Dermis blood vessel endothelial cell (primary cell): ENCODE measurements at places on chromosomes 6 and 20.

GRCh38 chr6:38353310-38354036 is 286.3 kb downstream of the BTBD9 start:
- DNase-seq, result no peak

- peak; percentile 92 for DNase-seq
These were observed 24.5 kb downstream of the TOX2 start for GRCh38 chr20:43938932-43939761.

GRCh38 chr20:2133318-2134183 is 31.9 kb downstream of the STK35 start:
- DNase-seq, result peak; percentile 30

- DNase-seq, result no peak
These were observed 15.2 kb downstream of the KIF25 start for GRCh38 chr6:168012431-168013249.

GRCh38 chr6:122715725-122716124 is 63.8 kb upstream of the FABP7 start:
- DNase-seq, result no peak

GRCh38 chr20:5480824-5481600 is 164.3 kb upstream of the PROKR2 start:
- no peak for DNase-seq

GRCh38 chr6:113825781-113826180 is 31.4 kb upstream of the MARCKS start:
- no peak for DNase-seq

- no peak for DNase-seq
These were observed 171.4 kb downstream of the SOX4 start for GRCh38 chr6:21764989-21765388.

DNA sequence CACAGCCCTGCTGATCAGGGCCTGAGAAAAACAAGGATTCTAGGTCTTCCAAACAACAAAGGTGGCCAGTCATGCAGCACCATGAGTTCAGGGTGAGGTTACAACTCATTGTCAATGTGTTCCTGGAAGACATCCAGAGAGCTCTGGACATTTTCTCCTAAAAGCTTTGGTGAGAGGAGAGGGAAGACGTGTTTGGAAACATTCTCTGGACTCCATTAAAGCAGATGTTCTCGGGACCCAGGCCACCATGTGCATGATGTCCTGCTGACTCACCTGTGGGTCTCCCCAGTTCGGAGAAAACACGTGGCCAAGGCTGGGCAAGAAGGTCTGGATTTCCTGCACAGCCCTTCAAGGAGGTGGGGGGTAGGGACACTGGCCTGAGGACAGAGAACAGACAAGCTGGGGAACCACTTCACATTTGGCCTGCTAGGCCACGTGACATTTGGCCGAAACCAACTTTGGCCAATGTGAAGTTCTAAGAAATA is 61.6 kb downstream of the KCNB1 start:
- DNase-seq, result no peak

DNA sequence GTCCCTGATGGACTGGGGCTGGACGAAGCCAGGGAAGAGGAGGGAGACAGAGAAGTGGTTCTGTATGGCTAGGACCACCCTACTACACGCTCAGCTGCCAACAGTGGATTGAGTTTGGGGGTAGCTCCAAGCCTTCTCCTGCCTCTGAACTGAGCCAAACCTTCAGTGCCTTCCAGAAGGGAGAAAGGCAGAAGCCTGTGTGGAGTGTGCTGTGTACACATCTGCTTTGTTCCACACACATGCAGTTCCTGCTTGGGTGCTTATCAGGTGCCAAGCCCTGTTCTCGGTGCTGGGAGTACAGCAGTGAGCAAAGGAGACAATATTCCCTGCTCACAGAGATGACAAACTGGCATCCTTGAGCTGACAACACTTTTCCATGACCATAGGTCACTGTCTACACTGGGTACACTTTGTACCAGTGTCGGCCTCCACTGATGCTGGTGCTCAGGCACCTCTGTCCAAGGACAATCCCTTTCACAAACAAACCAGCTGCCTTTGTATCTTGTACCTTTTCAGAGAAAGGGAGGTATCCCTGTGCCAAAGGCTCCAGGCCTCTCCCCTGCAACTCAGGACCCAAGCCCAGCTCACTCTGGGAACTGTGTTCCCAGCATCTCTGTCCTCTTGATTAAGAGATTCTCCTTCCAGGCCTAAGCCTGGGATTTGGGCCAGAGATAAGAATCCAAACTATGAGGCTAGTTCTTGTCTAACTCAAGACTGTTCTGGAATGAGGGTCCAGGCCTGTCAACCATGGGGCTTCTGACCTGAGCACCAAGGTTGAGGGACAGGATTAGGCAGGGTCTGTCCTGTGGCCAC is 11.3 kb upstream of the RBCK1 start:
- no peak for DNase-seq

DNA sequence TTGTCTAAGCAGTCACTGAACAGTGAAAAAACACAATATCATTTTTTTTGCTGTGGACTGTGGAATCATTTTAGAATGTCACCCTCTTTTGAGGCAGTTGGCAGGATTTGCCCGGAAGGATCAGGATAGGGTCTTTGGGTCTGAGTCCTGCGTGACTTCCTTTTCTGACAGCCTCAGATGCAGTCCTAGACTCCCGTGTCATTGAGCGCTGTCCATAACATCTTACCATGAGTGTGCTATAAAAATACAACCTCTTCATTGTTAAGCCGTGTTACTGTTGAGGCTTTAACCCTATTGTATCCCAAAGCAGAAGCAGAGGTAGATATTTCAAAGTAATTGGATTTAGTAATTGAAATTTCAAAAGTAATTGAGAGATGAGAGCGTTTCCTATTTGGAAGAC is 30.6 kb downstream of the ARID1B start:
- DNase-seq, result no peak

DNA sequence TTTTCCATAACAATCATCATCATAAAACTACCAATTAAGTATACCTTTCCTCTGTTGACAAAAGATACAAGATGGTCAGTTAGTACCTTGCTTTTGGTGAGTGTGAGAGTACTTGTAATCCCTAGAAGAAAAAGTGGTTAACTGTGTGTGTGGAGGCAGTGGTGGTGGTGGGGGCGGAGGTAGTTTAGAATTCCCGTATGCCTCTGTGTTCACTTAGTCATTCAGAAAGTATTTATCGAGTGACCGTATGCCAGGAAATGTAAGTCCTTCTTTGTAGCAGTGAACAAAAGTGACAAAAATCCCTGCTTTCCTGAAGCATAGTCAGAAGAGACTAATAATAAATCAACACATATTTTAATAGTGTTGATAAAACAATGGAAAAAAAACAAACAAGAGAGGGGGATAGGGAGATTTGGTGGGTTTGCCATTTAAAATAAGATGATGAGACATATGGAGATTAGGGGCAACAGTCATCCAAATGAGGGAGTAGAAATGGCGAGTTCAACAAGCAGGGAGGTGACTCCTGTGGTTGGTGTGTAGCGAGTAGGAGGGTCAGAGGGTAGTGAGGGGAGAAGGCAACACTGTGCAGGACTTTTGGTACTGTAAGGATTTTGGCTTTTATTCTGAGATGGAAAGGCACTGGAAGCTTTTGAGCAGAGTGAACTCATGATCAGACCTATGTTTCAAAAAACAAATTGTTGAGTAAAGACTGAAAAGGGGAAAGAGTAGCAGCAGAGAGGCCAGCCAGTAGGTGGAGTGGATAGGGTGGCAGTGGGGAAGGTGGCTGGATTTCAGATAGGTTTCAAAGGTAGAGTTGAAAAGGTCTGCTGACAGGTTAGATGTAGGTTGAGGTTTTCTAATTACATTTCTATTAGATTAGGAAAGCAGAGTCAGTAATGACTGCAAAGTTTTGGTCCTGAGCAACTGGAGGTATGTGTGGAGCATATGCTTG is 40.3 kb upstream of the SIM1 start:
- DNase-seq, result peak; percentile 74

GRCh38 chr6:25014791-25015560 is 79.2 kb upstream of the RIPOR2 start:
- DNase-seq, result peak; percentile 70

DNA sequence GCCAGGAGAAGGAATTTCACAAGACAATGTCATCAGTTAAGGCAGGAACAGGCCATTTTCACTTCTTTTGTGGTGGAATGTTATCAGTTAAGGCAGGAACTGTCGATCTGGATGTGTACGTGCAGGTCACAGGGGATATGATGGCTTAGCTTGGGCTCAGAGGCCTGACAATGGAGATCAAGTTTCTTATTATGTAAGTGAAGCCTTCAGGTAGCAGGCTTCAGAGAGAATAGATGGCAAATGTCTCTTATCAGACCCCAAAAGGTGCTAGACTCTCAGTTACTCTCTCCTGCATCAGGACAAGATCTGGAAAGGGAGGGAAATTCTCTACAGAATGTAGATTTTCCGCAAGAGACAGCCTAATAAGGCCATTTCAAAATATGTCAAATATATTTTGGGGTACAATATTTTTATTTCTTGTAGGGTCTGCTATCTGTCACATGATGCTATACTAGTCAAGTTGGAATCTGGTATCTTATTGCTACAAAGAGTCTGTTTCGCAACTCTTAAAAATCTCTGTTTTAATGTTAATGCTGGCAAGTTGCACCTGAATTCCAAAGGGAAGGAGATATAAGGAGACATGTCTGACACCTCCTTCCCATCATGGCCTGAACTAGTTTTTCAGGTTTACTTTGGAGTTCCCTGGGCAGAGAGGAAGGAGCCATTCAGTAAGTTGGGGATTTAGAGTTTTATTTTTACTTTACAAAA is 48.8 kb downstream of the TRDN start:
- no peak for DNase-seq

DNA sequence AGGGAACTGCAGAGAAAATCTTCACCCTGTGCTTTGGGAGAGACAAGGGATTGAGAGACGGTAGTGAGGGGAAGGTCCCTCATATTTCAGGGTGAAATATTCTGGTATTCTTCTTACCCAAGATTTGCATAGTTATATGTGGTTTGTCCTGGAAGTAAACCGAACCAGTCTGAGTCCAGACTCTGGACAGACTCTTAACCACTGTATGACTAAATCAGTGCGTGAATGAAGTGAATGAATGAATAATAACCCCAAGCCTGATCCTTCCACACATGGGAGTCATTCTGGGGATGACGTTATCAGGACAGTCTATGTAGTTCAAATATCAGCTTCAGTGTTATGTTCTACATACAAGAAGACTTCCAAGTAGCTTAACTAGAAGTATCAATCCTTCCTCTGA is 690.7 kb downstream of the KIF16B start:
- no peak for DNase-seq

GRCh38 chr6:38213251-38213658 is 393.7 kb downstream of the ZFAND3 start:
- DNase-seq, result peak; percentile 34

- peak; percentile 52 for DNase-seq
These were observed 38.7 kb downstream of the TTI1 start for GRCh38 chr20:37994512-37994911.

GRCh38 chr6:58419321-58419720 is 1101.9 kb downstream of the PRIM2 start:
- DNase-seq, result no peak

DNA sequence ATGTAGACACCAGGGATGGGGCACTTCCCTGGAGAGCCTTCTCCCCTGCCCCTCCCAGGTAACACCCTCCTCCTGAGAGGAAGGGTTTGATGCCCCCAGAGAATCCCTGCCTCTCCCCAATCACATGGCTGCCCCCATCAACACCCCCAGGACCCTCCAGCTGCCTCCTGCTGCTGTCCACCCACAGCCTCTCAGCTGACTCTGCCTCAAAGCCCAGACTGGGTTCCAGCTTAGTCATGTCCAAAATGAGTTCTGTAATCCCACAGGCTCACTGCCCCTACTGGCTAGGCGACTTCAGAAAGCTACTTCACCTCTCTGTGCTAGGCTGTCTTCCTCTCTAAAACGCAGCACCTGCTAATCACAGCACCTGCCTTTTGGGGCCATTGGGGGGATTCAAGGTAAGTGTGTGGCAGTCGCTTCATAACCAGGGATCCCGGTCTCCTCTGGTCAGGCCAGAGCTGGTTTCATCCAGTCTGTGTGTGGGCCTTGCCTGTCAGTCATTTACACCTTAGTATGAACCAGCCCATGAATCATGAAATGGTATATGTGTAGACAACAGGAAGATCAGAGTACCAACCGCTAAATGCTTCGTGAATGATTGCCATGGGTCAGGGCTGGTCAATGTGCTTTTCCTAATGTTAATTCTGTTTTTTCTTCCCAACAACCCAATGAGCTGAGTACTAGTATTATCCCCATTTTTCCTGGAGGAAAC is 40.4 kb downstream of the TFEB start:
- DNase-seq, result no peak

DNA sequence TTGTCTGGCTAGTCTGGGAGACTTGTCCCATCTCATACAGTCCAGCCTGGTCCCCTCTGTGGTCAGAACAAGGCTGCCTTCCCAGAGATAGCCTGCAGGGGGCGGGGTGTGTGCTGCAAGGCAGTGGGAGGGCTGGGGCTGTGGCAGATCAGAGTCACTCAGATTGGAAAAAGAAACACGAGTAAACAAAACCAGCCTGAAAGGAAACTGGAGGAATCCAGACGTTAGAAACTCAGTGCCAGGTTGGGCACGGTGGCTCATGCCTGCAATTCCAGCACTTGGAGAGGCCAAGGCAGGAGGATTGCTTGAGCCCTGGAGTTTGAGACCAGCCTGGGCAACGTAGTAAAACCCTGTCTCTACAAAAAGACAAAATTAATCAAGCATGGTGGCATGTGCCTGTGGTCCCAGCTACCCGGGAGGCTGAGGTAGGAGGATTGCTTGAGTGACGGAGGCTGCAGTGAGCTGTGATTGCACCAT is 20.2 kb downstream of the LEMD2 start:
- DNase-seq, result peak; percentile 93

- no peak for DNase-seq
These were observed 164.5 kb downstream of the ATXN1 start for GRCh38 chr6:16596616-16597331.

- no peak for DNase-seq
These were observed 1.9 kb downstream of the SYNCRIP start for GRCh38 chr6:85640821-85641220.

GRCh38 chr6:167396659-167397490 is 72.0 kb downstream of the TTLL2 start:
- DNase-seq, result no peak

DNA sequence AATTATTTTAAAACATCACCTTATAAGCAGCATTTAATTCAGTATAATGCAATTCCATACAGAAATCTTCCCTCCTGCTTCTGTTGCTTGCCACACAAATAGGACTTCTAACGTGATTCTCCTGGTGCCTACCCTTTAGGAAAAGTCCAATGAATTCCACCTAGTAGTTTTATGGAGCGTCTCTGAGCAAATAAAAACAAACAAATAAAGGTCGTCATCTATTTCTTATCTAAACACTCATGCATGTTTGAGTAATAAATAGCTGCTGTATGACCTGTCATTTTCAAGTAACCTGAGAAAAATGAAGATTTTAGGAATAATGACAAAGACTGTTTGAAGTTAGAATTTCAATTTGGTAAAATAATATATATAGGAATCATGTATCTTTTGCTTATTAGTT is 102.7 kb downstream of the BMP5 start:
- DNase-seq, result no peak

DNA sequence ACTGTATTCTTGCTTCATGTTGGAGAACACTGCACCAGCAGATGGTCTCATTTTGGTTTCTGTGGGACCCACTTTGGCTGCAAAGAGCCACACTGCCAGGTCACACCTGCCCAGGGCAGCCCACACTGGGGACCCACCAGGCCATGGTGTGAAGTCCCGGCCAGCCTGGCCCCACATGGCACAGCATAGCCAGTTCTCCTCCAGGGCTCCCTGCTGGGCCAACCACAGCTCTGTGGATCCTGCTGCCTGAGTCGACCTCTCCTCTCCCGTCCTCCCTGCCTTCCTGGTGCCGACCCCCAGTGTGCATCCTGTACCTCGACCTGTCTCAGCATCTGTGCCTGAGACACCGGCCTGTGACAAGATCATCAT is 3.0 kb downstream of the ARFRP1 start:
- DNase-seq, result no peak
